Heart right ventricle (tissue), 16 donors: ENCODE measurements at places on chromosomes 12 and 14.

GRCh38 chr12:58668871-58669270 is 251.4 kb downstream of the LRIG3 start:
- no peak for DNase-seq

- DNase-seq = no peak
Observed at GRCh38 chr14:69753860-69754259, 13.1 kb upstream of the SRSF5 start.

DNA sequence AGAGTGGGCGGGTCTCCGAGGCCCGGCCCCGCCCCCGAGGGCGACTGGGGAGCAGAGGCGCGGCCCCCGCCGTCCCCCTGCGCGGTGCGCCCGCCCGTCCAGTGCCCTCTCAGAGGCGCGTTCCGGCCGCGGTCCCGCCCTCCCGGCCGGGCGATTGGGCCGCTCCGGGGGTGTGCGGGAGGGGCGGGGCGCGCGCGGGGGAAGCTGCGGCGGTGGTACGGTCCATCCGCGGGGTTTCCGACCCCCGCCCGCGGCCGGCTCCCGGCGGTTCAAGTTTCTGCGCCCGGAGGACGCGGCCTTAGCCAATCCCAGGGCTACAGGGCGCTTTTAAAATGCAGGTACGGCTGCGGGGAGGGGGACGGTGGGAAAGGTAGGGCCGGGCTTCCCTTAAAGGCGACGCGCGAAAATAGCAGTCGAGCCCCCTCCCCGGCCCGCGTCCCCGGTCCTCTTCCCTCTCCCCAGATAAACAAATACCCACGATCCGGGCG is 315 bp upstream of the CCDC85C start:
- peak; percentile 93 for DNase-seq

GRCh38 chr12:13175499-13175898 is 21.0 kb upstream of the EMP1 start:
- DNase-seq = no peak

GRCh38 chr12:101877806-101878242 is 444 bp downstream of the DRAM1 start:
- no peak for DNase-seq
